ENCODE measurements at places on chromosomes 6 and 20.

GRCh38 chr6:12148841-12149240 is 136.7 kb downstream of the HIVEP1 start:
- no peak for DNase-seq

GRCh38 chr6:154071711-154072110 is 32.7 kb downstream of the OPRM1 start:
- DNase-seq = no peak

- DNase-seq = no peak
Observed at GRCh38 chr6:34030831-34031624, 114.9 kb downstream of the GRM4 start.

GRCh38 chr6:34949636-34950035 is 60.6 kb downstream of the ANKS1A start:
- DNase-seq = no peak

- no peak for DNase-seq
Observed at GRCh38 chr6:113004470-113005270, 657.5 kb downstream of the RFPL4B start.

DNA sequence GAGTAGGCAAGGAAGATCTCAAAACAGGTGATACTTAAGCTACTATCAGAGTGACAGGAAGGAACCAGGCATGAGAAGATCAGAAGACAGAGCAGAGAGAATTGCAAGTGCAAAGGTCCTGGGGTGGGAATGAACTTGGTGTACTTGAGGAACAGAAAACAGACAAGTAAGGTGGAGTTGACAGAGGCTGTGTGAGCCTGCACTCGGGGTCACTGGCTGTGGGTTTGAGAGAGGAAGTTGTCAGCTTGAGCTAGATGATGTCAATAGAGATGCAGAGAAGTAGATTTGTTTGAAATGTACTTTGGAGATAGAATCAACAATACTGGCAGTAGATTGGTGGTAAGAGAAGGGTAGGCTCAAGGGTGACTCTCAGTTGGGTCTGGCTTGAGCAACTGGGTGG is 209.5 kb downstream of the CLIC5 start:
- DNase-seq = no peak

DNA sequence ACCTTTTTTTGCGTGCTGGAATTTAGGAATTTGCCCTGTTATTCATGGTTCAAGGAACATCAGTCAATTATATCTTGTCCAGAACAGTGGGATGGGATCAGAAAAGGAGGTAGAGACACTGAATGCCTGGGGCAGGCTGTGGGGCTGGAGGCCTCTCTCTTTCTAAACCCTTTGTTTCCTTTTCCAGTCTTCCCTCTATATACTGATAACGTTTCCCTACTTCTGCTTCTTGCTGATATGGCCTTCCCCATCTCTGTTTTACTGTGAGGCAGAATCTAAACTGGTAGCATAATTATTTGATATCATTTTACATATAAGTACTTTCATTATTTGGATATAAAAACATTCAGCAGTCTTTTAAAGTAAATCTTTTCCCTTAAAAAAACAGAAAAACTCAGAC is 67.5 kb downstream of the DNAH8 start:
- DNase-seq = no peak

DNA sequence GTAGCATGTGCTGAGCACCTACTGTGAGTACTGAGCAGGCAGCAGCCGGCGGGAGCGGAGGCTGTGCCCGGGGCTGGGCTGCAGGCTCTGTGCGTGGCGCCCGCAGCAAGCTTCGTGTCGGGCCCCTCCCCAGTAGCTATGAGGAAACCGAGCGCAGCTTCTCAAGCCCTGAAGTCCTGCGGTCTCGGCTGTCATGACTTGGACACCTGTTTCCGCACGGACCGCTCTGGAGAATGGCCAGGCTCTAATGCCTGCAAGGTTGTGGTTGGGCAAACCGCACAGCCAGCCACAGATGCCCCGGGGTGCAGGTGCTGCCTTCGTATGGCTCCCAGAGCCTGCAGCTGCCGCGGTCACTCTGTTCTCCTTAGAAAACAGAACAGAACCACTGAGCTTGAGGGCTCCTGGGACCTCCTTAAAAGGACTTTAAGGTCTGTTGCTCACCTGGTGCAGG is 33.7 kb downstream of the PYGB start:
- no peak for DNase-seq

GRCh38 chr6:144145541-144145940 is 4.8 kb upstream of the STX11 start:
- no peak for DNase-seq

GRCh38 chr20:21191839-21192238 is 66.0 kb downstream of the KIZ start:
- DNase-seq = peak; percentile 62

GRCh38 chr6:26217714-26218075 is 130.5 kb downstream of the HFE start:
- peak; percentile 30 for DNase-seq

DNA sequence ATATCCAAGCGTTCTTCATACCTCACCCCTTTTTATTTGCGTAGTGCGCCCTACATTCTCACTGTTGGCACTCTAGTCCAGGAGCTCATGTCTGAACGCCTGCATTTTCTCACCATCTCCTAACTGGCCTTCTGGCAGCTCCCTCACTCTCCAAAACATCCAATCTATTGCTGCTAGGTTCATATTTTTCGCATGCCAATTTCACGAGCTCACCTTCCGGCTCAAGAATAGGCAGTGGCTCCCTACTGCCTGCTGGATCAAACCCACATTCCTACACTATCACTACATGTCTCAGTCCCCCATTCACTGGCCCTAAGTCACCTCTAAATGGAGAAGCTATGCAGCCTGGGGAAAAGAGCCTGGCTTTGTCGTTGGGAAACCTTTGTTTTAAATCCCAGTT is 115.0 kb downstream of the IPCEF1 start:
- DNase-seq = peak; percentile 3

DNA sequence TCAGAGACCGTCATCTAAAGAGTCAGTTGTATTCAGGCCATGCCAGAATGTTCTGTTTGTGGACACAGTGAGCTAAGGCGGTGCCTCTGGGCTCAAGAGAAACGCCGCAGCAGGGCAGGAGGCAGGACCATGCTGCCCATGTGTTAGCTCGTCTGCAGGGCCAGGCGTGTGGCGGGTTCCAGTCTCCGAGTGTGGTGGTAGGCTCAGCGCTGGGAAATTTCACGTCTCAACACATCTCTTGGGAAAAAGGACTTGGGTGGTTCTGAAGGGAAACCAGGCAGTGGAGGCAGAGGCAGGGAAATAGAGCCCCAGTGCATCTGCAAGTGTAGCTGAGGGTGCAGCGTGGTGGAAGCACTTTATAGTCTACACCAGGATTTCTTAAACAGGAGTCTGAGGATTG is 56.9 kb upstream of the TAGAP start:
- DNase-seq = no peak

DNA sequence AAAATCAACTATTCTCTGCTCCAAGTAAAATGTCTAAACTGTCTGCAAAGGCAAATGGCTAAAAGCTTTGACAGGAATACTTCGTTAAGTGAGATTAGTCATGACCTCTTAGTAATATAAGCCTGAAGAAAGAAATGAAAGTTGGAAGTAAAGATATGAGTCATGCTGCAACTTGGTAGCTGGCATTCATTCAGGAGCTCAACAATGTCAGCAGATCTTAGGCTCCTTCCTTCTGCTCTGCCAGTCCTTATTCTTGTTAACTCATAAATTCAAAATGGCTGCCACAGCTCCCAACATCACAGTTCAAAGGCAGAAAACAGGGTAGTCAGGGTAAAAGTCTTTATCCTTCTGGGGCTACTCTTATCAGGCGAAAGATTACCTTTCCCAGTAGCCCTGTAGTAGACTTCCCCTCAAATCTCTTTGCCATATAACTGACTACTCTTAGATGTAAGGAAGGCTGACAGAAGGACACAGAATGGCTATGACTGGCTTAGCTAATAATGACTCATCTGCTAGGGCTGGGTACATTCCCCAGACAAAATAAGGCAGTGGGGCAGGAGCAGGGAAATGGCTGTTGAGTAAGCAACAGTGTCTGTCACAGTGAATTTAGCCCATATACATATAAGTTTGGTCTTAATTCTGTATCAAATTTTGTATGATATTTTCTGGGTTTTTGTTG is 24.4 kb upstream of the C6orf62 start:
- DNase-seq = no peak

DNA sequence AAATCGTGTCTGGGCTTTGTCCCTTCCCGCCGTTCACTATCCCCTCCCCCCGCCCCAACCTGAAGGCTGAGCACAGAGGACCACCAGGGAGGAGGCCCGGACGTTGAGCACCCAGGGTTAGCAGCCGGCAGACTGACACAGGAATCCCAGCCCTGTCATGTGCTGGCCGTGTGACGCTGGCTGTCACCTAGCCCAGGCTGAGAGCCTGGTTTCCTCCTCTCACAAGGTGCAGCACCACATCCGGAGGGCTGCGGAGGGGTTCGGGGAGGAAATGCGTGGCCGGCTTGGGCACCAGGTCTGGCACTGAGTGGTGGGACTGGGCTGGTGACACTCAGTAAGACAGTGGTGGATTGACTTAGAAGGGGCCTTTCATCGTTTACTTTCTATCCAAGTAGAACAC is 4.6 kb upstream of the LSM14B start:
- peak; percentile 31 for DNase-seq

DNA sequence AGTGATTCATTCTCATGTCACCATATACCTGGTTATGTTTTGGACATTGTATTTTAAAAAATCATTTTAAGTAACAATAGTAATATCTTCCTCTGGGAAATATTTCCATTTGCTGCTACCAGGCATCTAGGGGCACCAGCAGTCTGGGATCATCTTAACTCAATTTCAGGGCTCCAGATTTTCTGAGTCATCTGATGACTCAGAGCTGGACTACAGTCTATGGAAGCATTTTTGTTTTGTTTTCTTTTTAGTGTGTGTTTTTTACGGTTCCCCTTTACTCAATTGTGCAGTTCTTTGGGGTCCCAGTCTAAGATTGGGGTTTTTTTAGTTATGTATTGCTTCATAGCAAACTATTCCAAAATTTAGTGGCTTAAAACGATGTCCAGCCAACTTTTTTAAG is 5.7 kb upstream of the FKBP5 start:
- DNase-seq = no peak

- DNase-seq = no peak
Observed at GRCh38 chr6:163620670-163621330, 206.3 kb downstream of the QKI start.

- DNase-seq = peak; percentile 30
Observed at GRCh38 chr6:7939184-7939863, 28.7 kb upstream of the TXNDC5 start.

GRCh38 chr6:25050356-25050755 is 114.6 kb upstream of the RIPOR2 start:
- DNase-seq = no peak

- DNase-seq = peak; percentile 12
Observed at GRCh38 chr6:122610690-122611455, 668 bp downstream of the PKIB start.

GRCh38 chr20:48070991-48071652 is 285.8 kb upstream of the SULF2 start:
- no peak for DNase-seq

DNA sequence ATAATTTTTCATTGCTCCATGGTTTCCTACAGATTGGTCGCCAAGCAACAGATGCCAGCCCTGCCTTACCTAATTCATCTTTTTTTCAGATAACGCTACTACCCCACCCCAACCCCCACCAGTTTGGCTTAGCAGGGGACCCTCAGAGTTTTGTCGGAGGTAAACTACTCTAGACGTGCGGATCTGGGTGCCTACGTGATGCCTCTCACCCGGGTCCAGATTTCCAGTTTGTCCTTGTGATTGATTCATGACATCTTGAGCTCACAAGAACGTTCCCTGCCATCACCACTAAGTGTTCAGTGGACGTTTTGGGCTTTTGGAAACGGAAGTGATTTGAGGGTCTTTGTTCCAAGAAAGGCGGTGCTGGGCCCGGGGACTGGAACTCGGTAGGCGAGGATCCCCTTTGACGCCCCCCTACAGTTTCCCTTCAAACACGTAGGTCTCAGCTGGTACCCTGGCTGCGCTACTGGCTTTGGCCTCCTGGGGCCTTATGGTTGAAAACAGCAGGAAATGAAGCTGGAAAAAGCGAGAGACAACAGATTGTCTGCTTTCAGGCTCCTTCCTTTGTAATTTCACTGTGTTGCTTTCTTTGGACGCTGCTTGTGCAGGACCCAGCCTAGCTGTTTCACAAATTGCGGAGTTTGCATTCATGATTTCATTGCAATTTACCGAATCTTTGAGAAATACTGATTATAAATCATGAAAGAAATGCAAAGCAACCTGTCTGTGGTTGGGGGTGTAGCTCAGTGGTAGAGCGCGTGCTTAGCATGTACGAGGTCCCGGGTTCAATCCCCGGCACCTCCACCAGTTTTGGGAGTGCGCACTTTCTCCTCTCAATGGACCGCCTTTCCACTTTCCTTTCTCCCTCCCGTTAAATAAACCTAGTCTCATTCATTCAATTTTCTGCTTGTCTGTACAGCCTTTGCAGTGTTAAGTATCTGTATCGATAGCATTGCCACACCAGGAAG is 81.0 kb downstream of the GPX5 start:
- DNase-seq = peak; percentile 83

DNA sequence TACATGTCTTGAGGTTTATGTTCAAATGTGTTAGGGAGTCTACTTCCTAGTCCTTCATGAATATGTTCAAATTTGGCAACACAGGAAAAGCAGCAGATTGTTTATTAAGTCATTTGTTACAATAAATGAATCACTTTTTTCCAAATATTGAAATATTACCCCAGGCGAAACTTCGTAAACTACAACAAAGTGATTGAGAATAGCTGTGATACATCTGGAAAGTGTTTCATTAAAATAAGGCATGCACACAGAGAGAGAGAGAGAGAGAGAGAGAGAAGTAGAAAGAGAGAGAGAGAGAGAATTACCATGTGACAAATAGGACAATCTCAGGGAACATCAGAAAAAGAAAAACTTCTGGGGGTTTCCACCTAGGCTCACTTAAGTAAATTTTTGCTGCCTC is 363.1 kb upstream of the PTCHD4 start:
- DNase-seq = no peak

- no peak for DNase-seq
Observed at GRCh38 chr20:53028337-53029007, 56.3 kb downstream of the TSHZ2 start.

DNA sequence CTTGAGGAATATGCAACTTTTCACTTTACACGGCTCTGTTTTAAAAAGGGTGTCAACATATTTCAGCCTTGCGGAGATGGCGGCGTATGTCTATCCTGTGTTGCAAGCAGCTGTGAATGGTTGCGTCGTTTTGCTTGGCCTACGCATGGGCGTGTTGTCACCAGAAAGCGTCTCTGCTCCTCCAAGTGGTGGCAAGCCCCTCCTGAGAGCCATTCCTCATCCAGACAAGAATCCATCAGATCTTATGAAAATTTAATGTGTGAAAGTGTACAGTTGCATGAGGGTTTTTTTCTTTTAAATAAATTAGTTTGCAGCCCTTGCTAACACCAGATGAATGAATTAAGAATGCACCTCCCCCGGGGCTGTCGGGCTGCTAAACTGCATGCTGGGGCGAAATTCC is 114.4 kb downstream of the PHACTR3 start:
- no peak for DNase-seq

Measured in cardiac muscle cell (in vitro differentiated cells and primary cell).